SW 1271 (cell line): ENCODE measurements at places on chromosomes 6 and 20.
A peak's percentile ranks its signal among the peaks of the same experiment; 100 is the strongest.

GRCh38 chr6:136547336-136547735 is 2.9 kb downstream of the MAP7 start:
- DNase-seq: peak; percentile 51

- DNase-seq: no peak
Observed at GRCh38 chr6:27825025-27825793, 87.0 kb downstream of the OR2B2 start.

GRCh38 chr6:167778497-167779128 is 48.1 kb upstream of the AFDN start:
- no peak for DNase-seq

DNA sequence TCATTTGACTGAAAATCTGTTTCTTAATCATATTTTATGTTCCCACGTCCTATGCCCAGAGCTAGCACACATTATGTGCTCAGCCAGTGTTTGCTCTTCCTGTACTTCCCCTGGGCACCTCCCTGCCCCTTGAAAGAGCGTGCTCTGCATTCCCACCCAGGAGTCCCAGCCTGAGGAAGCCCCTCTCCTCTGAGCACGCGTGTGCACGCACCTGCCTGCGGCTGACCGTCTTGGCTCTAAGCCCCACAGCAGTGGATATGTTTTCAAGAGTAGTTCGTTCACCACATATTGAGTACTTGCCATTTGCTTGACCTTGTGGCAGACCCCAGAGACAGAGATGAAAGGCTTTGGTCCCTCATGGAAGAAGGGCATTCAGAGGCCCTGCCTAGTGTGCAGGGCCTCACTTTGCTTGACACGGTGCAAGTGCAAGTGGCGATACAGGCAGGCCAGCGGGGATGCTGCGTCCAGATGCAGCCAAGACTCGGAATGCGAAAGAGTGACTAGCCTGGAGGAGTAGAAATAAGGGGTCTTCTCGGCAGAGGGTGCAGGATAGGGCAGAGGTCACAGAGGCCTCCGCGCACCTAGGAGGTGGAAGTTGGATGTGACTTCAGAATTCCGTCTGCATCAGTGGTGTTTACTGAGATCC is 14.1 kb downstream of the SYNDIG1 start:
- no peak for DNase-seq

DNA sequence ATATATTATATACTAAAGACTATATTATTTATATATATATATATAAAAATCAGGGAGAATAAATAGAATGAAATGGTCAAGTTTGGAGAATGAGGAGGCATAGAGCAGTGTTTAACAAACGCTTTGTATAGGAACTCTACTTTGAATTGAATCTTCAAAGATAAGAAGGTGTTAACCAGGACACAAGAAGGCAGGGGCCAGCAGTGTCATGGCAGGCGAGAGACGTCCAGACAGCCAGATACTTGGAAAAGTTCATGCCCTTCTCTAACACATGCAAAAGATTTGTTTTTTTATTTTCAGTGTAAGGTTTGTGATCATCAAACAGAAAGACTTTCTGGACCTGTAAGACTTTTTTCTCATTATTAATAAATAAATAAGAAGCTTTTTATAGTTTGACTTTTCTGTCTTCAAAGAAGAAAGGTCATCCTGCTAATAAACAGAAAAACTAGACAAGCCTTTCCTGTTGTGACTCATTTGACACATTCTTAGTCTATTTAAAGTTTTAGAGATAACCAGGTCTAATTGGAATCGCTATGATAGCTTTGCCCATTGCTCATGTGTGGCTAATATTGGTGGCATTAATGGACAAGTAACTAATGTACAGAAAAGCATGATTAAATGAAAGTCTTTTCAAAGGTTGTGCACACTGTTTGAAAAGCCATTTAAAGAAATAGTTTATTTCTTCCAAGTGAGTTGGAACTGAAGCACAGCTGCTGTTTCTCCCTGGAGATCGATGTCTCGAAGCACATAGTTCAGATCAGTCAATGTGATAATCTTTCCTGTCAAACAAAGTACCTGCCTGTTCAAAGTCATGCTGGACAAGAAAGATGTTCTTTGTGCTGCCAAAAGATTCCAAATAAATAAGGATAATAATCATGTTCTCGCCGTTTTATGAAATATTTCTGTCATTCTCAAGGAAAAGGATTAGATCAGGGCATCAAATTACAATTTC is 420.4 kb upstream of the OPRM1 start:
- DNase-seq: no peak
